Immature natural killer cell (primary cell): ENCODE measurements at places on chromosomes 4 and X.

GRCh38 chr4:80903020-80903419, 127.5 kb upstream of the BMP3 start:
- no peak for DNase-seq

DNA sequence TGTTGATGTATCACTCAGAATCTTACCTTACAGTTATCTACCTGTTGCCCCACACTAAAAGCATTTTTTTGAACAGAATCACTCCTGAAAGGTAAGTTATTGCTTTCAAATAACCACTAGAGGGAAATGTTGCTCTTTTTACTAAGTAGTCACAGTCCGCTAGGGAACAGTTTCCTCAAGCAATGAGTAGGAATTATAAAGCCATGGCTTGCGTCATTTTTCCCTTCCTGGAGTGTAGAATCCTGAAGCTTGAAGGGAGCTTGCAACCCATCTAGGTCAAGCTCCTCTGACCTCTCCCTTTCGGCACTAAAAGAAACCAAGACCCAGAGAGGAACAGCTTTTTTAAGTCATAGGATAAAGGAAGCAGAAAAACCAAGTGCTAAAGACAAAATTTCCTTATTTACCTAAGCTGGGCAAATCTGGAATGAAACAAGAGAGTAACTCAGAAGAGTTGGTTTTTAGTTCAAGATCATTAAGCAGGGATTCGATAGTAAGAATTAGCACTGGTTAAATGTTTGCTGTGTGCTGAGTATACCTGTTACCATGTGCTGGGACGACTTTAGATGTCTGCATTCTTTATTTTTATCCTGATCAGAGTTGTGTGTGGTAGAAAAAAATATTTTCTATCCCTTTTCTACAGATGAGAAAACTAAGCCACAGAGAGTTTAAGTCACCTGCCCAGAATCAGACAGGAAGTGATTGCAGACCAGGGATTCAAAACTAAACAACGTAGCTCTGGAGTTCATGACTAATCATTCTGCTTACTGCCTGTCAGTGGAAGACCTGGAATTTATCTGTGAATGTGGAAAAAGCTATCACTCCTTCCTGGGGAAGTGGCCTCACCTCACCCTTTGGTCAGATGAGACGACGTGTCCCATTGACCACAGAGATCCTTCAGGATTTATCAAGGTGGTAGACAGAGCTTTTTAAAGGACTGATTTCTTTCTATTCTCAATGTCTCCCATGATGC, 631.5 kb downstream of the RAB28 start:
- no peak for DNase-seq

DNA sequence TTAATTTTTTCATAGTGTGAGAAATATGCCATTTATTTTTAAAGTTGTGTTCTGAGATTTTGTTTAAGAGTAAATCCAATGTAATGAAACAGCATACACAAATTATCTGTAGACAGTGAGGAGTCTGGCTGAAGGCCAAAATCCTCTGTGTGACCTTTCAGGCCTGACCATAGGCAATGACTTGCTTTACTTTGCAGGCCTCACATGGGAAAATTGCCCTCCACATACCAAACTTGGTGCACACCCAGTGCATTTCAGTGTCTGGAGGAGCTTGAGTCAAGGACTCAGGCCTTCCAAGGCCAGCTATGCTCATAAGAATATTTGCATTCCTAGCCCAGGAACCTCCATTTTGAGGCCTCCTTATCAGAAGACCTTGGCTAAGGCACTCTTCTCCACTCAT, 430.1 kb downstream of the GABRG1 start:
- no peak for DNase-seq

DNA sequence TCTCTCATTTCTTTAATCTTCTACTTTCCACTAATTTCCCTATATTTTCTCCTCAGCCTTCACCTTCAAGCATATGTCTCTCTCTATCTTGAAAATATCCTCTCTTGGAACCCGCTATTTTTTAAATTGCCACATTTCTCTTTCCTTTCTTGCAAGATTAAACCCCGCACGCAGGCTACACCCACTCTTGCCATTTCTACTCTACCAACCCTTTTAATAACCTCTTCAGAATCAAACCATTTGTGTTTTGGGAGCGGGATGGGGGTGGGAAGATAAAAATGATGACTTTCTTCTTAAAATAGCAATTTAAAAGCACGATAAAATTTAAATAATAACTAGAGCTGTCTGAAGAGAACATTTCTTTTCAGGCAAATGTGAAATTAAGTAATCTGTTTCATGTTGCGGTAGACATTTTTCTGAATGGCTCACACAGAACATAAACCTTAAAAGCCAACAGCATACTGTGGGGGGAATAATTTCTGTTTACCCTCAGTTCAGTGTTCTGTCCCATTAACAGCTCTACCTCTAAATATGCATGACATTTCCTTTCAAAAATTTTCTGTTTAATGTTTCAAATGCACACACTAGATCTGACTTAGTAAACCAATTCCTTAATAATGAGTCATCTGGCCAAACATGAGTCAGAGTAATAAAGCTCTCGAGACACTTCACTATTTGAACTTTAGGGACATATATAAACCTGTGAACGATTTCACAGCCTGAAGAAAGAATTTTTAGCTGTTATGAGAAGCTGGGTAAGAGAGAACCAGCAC, 20.5 kb downstream of the ARSJ start:
- DNase-seq: no peak

GRCh38 chr4:159191989-159192388, 89.1 kb downstream of the RAPGEF2 start:
- no peak for DNase-seq

DNA sequence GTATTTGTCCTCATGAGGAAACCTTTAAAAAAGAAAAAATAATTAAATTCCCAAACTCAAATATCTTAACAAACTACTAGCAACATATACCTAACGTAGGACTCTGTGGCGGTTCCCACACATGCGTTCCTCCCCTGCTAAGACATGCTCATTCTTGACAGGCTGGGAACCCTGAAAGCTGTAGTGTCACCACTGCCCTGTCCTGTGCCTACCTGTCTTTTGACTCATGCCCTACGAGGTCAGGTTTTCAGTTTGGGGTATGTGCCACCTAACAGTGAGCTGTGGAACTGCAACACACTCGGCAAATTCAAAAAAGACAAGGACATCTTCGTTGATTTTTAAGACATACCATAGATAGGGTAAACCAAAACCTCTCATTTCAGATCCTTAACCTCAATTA, 17.8 kb downstream of the IDS start:
- DNase-seq: no peak

DNA sequence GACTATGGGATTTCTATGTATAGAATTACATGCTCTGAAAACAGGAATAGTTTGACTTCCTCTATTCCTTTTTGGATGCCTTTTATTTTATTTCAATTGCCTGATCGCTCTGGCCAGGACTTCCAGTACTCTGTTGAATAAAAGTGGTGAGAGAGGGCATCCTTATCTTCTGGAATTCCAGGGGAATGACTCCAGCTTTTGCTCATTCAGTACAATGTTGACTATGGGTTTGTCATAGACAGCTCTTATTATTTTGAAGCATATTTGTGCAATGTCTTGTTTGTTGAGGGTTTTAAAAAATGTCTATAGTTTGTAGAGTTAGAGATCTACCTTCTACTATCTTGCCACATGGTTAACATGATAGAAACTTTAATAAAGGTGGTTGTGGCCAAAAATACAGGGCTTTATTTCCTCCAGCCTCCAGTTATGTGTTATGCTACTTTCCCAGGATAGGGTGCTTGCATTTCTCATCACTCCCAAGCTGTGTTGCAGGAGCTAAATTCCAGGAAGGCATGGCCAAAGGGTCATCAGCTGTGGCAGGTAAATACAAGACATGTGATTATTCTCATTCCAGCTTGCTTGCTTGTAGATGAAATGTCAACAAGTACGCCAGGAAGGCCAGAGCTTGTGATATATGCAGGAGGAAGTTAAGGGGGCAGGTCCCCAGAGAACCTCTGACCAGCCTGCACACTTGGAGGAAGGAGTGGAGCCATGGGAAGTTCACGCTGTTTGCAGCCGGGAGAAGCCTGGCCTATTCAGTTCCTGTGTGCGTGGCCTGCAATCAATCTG, 142.4 kb upstream of the CPXCR1 start:
- DNase-seq: no peak

- no peak for DNase-seq
These were observed 22.3 kb downstream of the GAK start for GRCh38 chr4:909821-910220.

GRCh38 chr4:13577660-13578059, 33.4 kb upstream of the NKX3-2 start:
- DNase-seq: no peak

DNA sequence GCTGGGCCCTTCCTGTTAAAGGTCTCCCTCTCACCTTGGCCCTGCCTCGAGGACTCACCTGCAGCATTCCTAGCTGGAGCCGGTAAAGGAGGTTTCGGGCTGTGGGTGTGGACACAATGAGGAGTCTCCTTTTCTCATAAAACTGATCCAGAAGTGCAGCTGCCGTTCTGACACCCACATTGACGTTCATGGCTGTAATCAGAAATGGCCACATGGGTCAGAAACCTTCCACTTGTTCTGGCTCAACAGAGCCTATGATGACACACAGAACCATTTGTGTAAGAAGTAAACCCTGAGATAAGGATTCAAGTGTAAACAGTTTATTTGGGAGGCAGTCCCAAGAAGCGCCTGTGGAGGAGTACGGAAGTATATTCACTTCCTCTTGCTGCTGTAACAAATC, 63.8 kb downstream of the SRPX start:
- no peak for DNase-seq

- DNase-seq: no peak
These were observed 280.3 kb downstream of the PDHA2 start for GRCh38 chr4:96120206-96120605.

GRCh38 chr4:41887821-41888686, 47.2 kb upstream of the TMEM33 start:
- DNase-seq: peak; percentile 4

DNA sequence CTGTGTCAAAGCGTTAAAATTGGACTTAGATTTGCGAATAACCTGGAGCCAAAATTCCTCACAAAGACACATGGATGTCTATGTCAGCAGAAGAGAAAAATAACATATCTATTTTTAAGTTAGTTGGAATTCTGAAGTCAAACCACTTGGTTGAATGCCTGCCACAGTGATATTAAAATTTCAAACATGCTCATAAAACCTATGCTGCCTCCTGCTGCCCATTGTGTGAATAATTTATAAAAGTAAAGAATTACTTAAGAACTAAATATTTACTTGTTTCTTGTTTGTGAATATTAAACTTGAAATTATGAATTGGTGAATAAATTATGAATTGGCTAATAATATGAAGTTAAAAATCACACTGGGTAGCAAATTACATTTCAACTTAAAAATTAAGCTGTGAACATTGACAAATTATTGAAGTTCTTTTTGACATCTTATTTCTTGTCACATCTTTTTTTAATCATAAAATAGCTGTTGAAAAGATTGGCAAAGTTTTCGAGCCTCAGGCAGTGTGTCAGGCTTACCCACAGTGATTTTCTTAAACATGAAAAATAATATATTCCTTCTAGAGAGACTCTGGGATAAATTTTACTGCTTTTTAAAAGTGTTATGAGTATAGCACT, 35.4 kb downstream of the FABP2 start:
- peak; percentile 20 for DNase-seq

DNA sequence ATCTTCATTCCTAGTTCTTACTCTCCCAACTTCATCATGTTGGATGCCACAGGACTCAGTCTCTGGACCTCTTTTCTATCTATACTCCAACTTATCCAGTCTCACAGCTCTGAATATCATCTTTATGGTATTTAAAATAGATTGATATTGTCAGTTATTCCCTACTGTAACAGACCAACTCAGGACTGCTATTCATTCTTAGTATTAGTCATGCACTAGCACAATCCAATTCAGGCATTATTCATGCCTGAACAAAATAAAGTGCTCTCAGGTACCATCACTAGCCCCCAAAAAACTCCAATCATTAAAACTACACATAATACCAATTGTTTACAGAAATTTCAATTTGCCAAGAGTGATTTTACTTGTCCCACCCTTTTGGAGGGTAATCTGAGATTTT, 37.7 kb downstream of the FRYL start:
- no peak for DNase-seq

GRCh38 chr4:185532795-185533324, 2.4 kb downstream of the PDLIM3 start:
- DNase-seq: no peak

DNA sequence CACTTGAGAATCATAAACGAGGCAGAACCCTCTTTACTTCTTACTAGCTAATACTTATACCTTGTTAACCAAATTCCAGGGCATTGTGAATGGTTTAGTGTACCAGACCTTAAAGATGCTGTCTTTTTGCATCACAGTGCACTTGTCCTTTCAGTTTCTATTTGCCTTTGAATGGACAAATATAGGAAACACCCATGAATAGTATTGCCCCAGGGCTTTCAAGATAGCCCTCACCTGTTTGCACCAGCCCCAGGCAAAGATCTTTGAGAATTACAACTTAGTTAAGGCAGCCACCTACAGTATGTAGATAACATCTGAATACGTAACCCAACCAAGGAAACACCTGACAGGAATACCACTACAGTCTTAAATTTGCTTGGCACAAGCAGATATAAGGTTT, 60.8 kb upstream of the CT45A1 start:
- DNase-seq: no peak

DNA sequence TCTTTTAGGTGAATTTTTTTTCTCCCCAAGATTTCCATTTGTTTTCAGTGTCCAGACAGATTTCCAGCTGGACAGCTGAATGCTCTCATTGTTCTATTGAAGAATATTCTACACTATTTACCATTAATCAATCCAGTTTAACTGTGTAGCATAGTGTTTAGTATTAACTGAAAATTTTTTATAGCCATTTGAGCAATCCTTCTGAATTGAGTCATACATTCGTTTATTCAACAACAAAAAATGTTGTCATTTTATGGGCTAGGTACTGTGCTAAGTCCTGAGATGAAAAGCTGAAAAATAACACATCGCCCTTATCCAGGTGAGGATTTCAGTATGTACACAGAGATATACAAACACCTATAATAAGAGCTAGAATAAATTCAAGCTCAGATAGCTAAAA, 223.3 kb downstream of the COL25A1 start:
- no peak for DNase-seq

DNA sequence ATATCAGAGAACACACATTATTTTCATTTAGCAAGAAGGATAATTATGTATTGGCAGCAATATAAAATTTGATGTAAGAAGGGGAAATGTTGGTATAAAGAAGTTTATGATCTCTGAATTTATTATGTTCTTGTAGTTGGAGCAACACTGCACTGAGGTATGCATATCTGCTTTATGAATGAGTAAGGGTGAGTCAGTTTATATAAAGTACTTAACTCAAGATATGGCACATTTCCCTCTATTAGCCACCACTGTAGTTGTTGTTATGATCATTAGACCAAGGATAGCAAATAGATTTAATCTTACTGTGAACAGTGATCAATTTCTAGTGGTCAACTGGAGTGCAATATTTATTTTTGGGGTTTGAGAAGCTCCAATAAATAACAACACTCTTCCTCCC, 66.6 kb downstream of the SNX25 start:
- no peak for DNase-seq

DNA sequence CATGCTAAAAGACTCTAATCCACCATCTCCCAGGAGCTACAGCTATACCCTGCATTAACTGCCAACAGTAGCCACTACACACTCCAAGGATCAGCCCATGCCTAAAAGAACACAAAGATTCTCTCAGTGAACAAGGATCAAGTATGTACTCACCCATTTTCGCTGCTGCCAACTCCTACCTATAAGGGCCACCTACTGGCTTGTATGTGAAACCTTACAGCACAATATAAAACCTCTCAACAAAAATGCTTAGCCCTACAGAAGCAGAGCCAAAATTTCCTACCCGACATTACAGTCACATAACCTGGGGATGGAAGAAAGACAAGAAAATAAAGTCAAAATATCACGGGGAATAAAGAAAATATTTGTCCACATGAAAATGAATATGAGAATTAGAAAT, 562.8 kb upstream of the POU3F4 start:
- no peak for DNase-seq

- no peak for DNase-seq
These were observed 107.9 kb downstream of the LDB2 start for GRCh38 chr4:16790508-16790907.
